ENCODE measurements at places on chromosomes 4 and X.

GRCh38 chr4:112213856-112214255 is 17.7 kb upstream of the AP1AR start:
- no peak for DNase-seq

GRCh38 chr4:11593576-11594116 is 165.0 kb upstream of the HS3ST1 start:
- no peak for DNase-seq

GRCh38 chr4:109873791-109874514 is 26.0 kb downstream of the LRIT3 start:
- DNase-seq = no peak

DNA sequence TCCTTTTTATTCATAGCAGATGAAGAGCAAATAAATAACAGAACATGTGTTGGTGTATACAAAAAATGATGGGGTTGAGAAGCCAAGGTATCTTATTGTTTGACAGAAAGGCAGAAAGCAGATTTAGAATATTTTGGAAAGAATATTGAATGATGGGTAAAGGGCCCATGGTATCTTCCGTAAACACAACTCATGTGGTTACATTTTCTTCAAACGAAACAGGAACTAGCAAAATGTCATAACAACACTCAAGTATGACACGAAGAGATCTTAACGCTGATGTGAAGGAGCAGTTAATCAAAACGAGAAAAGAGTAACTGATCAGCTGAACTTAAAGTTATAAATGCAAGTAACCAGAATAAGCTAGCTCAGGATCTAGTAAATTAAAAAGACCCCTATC is 195.7 kb upstream of the GK2 start:
- DNase-seq = no peak

GRCh38 chrX:19986531-19986930 is 4.3 kb downstream of the BCLAF3 start:
- no peak for DNase-seq

- DNase-seq = no peak
These were observed 52.8 kb downstream of the GRIA3 start for GRCh38 chrX:123236859-123237258.

DNA sequence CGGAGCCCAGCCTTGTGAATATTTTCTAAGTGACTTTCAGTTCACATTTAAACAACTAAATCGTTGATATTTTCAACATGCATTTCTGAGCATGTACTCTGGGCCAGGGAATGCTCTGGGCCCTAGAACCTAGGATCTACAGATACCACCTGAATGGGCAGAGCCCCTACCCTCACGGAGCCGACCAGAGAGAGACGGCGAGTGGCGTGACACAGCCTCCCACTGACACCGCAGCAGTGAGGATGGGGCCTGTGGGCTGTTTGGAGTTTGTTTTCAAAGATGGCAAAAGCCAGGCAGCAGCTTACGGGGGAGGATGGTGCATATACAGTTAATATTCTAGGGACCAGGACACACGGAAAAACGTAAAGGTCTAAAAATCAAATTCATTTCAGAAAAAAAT is 17.7 kb downstream of the NELFA start:
- no peak for DNase-seq

DNA sequence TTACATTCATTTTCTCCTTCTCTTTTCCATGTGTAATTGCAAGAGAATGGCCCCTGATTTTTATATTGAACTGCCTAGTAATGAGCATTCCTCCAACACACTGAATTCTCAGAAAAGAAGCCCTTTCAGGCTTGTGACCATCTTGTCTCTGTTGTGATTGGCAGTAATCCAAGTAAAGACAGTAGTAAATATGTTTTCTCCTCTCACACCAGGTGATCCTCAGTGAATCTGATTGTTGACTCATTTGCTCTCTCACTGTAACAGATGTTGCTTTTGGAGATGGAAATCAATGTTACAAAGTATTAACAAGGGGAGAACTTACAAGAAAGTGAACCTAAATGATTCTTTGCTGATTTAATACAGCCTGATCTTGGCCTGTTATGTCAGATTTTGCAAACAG is 271.0 kb downstream of the AFF2 start:
- no peak for DNase-seq

- DNase-seq = no peak
These were observed 3.4 kb upstream of the PPID start for GRCh38 chr4:158726633-158727032.

DNA sequence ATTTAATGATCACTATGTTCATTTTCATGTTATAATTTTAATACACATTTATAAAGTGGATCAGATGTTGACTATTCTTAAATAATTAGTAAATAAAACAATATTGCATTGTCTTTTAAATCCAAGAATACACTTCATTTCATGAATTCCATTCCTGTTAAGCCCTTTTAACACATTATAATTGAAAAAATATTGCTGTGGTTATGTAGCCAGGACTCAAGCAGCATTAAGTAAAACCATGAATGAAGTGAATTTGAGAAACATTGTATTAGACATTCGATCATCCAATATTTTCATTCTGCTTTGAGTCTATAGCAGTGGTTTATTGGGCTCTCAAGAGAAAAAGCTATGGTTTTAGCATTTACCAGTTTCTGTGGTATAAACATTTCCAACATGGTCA is 94.2 kb upstream of the RAPGEF2 start:
- DNase-seq = no peak

GRCh38 chrX:106144755-106145639 is 23.1 kb upstream of the PWWP3B start:
- no peak for DNase-seq

GRCh38 chr4:151012820-151013219 is 2.3 kb downstream of the LRBA start:
- DNase-seq = no peak

GRCh38 chrX:44400588-44400987 is 57.1 kb upstream of the EFHC2 start:
- no peak for DNase-seq

DNA sequence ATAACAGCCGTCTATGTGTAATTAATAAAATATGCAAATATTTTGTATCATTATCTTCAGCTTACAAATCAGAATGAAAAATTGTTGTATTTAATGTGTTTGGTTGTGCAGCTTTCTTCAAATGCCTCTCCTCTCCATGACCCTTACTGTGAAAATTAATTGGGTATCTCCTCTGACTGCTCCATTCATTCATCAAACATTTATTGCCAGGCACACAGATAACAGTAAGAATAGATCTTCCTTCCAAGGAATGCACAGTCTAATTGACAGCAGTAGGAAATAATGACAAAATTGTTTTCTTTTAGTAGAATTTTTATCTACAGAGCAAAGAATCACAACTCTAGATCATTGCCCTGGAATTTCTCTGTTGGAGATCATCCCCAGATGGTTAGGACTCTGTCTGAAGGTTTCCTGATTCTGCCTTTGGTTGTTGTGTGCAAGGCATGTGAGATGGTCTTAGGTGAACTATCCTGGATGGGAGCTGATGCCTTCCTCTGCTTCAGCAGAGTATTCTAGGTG is 395.0 kb upstream of the FAT1 start:
- DNase-seq = no peak

DNA sequence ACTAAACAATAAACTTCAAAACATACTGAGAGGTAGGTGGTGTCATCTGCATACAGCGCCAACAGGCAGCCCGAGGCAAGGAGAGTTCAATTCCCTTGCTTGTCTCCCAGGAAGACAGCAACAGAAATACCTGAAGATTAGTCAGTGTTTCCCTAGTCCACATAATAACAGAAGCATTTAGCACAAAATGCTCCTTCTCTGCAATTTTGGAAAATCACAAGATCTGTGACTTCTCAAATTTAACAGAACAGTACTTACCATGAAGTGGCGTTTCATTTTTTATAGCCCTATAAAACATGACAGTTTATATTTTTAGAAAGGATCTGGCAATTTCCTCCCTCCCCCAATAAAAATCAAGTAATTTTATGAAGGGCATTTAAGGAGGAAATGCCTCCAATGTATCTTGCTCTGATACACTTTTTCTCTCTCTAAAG is 67.1 kb upstream of the MYOZ2 start:
- DNase-seq = no peak

- no peak for DNase-seq
These were observed 731 bp downstream of the BRWD3 start for GRCh38 chrX:80808881-80809411.

DNA sequence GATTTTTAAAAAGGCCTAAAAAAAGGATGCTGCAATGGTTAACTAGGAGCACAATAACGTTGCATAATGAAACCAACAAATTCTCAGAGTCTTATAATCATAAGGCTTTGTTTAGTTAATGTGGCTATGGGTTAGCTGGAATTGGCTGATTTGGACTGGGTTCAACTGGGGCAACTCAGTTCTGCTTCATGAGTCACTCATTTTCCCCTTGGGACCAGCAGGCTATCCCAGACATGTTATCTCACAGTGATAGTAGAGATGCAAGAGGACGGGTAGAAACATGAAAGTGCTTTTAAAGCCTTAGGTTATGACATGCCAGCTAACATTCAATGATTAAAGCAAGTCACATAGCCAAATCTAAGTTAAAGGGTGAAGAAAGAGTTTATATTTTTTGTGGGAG is 189.2 kb upstream of the GK2 start:
- no peak for DNase-seq

- DNase-seq = peak; percentile 14
These were observed 442 bp upstream of the MCUB start for GRCh38 chr4:109559625-109559982.

GRCh38 chr4:169009286-169010124 is 550 bp downstream of the CBR4 start:
- peak; percentile 38 for DNase-seq

DNA sequence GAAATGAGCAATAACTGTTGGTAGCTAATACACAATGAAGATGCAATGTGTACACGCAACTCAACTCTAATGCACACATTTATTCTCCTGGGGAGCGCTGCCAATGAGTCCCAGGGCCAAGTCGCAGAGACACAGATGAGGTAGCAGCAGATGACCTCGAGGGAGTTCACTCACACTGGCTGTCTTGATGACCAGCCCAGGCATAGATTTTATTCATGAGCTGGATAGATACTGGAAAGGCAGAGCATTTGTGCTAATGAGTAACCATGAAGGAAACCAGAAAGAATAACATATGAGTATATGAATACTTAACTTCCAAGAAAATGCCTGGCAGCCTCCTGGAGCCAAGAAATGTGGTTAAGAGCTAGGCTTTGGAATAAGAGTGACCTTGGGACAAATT is 42.3 kb downstream of the RASL11B start:
- no peak for DNase-seq

DNA sequence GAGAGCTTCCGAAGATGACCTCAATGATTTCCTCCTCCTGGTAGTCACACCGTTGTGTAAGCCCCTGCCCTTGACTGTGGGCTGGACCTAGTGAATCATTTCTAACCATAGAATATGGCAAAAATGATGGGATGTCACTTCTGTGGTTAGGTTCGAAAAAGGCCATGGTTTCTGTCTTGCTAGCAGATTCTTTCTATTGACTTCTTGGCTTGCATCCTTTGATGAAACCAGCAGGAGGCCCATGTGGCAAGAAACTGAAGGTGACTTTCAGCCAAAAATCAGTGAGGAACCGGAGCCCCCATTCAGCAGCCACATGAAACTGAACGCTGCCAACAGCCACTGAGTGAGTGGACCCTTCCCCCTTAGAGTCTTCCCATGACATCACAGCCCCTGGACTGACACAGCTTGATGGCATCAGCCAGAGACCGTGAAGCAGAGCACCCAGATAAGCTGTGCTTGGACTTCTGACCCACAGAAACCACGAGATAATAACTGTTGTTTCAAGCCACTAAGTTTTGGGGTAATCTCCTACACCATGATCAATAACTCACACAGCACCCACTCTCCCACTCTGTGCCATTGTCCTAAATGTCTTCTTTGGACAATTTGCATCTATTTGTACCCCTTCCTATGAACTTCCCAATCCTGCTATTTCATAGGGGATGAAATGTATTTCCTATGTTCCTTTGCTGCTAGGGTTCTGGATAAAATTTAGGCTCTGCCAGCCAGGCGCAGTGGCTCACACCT is 148.0 kb upstream of the STX18 start:
- DNase-seq = no peak

GRCh38 chr4:76197971-76198410 is 15.6 kb downstream of the SCARB2 start:
- DNase-seq = no peak

DNA sequence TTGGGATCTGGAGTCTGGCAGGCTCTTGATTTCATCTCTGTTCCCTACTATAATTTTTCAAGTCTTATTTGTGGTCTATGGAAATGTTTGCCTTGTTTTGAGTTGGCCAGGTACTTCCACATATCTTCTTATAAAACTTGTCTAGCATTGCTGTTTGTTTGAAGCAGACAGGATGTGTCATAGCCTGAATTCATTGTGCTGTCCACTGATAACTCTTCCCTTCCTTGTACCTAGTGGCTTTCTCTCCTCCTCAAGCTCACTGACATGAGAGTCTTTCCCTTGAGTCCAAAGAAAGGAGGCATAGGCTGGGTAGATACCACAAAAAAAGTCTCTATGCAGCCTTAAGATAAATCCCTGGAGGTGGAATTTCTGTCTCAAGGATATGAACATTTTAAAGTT is 59.2 kb upstream of the FAM241A start:
- DNase-seq = no peak

GRCh38 chr4:79065262-79065661 is 126.0 kb upstream of the PAQR3 start:
- DNase-seq = no peak

- no peak for DNase-seq
These were observed 77.6 kb downstream of the CWH43 start for GRCh38 chr4:49063670-49064069.

- DNase-seq = no peak
These were observed 12.1 kb downstream of the NIPAL1 start for GRCh38 chr4:48028696-48029095.

GRCh38 chrX:149074398-149074797 is 430.7 kb downstream of the IDS start:
- DNase-seq = no peak

DNA sequence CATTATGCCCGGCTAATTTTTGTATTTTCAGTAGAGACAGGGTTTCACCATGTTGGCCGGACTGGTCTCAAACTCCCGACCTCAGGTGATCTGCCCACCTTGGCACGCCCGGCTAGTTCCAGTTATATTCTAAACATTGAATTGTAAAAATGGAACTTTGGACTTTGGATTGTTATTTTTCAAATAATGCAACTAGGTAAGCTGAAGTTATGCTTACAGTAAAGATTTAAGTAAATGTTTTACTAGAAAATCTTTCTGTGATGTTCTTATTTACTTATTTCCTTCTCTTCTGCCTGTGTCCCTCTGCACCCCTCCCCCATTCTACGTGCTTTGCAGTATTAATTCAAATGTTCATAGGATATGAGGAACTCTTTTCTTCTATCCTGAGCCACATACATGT is 26.1 kb downstream of the GK start:
- DNase-seq = no peak

DNA sequence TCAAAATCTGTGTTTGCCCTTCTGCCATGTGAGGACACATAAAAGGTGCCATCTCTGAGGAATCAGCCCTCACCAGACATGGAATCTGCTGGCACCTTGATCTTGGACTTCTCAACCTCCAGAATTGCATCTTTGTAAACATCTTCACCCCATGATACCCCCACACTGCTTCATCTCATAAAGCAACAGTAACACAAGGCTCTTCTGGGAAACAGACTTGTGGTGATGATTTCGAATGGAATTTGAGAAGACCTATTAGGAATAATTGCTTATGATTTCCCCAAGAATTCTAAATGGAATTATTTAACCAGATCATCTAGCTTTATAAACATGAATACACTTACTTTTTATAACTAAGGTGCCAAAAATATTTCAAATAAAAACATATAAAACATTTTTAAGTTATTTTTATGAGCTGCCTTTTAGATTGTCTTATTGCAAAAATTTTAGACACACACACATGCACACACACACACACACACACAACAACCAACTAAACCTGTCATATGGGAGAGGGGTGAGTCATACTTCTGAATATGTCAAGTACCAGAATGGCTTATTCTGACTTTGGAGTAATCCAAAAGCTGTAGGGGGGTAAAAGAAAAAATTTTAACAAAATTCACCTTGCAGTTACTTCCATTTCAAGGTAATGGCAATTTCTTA is 82.0 kb downstream of the USP46 start:
- DNase-seq = no peak

All from stimulated activated CD8-positive, alpha-beta memory T cell treated with anti-CD3 and anti-CD28 coated beads, Interleukin-2, amount 100 ng/mL, for 1 hour (primary cell).